ENCODE measurements at places on chromosomes 7 and 10.

GRCh38 chr7:150383710-150384397 is 4.7 kb downstream of the ZNF775 start:
- DNase-seq: no peak

DNA sequence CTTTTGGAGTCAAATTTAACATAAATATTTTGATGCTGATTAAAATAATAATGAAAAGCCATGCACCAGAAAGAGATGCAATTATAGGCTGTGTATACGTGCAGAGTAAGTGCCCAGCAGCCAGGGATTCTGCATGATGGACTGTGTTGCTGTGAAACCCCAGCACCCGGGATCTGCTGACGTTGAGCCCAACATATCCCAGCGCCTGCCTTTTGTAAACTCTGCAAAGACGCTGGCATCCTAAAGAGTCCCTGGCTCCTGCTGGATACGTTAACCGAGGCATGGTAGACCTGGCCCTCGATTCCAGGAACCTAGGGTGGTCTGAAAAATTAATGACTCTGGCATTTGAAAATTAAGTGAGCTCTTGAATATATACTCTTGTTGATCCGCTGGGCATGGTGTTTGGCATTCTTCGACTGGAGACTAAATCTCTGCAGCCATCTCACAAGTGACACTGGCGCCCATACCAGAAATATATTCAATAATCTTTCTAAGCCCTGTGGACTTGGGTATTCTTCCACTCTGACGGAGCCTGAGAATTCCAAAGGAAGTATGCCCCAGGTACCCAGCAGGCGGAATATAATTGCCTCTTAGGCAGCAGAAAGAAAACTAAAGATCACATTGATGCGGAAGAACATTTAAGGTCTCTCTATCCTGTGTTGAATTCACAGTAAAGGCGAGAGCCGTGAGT is 191.2 kb upstream of the SH2B2 start:
- DNase-seq: no peak

DNA sequence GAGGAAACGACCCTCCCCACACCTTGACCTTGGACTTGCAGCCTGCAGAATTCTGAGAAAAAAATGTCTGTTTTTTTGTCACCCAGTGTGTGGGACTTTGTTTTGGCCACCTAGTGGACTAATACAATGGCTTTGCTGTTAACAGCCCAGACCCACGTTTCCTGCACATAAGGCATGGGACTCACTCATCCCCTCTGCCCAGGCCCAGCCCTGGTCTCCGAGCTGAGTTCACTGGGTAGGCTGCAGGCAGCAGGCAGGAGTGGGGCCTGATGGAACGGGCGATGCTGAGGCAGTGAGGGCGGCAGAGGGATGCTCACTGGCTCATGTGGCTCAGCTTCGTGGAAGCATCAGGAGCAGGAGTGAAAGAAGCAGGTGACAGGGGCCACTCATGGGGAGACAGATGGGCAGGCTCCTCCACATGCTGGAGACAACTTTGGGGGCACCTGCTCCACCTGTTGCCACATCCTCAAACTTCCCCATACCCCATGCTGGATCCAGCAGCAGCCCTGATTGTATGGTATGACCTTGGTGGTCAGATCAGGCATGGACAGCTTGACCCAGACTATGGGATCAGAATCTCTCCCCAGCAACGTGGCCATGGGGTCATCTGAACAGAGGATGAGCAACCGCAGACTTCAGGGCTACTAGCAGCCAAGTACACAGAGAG is 65.8 kb upstream of the ANTXRL start:
- no peak for DNase-seq

DNA sequence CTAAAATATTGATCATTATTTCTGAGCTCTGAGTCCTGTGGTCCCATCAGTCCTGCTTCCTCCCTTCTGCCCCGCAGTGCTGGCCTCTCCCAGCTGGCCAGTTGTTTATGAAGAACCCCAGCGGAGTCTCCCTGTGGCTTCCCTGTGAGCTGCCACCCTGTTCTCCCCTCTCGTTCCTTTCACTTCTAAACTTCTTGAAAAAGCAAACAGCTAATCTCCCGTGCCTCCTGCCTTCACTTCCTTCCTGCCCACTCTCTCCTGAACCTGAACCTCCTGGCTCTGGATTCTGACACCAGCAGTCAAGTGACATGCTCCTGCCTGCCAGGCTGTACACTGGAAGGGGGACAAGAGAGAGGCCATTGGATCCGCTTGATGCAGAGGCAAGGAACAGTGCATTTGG is 63.7 kb upstream of the ZPBP start:
- no peak for DNase-seq

- no peak for DNase-seq
These were observed 66.1 kb downstream of the KCNMA1 start for GRCh38 chr10:77571490-77571889.

DNA sequence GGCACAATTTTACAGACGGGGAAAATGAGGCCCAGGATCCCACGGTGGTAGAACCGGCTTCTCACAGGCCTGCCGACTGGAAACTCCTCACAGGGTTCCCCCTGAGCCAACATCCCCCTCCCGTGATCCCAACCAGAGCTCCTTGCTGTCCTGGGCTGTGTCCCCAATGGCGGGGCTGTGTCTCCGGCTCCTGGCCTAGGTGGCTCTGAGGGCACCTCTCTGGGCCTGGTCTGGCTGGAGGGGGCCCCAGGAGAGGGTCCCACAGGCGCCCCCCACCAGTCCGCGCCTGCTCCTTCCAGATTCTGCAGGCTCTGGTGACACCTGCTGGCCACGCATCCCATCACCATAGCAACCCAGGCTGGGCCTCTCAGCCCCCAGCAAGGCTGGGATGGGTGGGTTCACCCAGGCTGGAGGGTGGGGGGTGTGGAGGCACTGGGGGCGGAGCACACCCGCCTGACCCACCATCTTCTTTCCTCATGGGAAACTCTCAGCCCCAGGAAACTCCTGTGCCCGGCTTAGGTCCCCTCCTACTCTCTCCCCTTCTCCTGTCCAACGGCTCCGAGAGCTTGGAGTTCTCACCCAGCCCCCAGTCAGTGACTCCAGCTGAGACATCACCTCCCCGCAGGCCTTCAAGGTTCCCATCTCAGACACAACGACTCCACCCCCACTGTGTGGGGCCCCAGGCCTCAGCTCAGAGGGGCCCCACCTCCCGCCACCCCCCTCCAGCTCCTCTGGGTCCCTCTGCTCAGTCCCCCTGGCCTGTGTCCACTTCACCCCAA is 27.1 kb upstream of the TNRC18 start:
- no peak for DNase-seq

DNA sequence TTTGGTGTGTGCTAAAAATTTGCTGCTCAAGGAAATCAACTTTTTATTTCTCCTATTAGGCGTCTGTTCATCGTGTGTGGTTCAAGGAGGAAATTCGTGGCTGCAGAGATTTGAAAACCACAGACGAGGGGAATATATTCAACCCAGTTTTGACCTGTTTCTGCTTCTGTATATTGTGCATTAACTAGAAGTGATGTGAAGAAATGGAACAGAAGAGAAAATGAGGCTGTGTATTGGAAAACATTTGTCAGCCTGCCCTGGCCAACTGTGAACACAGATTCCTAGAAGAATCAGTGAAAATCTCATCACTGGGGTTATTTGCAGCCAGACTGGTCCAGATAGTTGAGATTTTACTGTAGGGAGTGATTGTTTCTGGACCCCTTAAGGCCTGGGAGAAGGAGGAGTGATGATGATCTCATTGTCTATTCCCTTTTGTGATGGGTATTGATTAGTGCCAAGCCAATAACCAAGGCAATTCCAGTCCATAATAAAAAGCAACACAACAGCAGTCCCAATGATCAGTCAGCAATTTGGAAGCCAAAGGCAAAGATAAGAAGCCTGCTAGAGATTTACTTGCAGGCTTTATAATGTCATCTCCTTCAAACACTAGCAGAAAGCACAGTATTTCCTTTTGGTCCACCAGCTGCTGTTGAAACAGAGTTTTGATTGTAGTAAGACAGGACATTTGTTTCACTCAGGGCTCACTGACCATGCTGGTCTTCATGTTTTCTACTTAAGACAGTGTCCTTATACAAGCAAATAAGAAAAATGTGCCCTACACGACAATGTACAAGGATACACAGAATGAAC is 339.4 kb downstream of the PRPF18 start:
- DNase-seq: no peak

GRCh38 chr10:103564776-103565520 is 71.4 kb downstream of the NEURL1 start:
- DNase-seq: no peak

GRCh38 chr7:5590596-5591277 is 167.1 kb upstream of the TNRC18 start:
- no peak for DNase-seq

GRCh38 chr10:124886195-124886594 is 55.7 kb upstream of the ZRANB1 start:
- no peak for DNase-seq

DNA sequence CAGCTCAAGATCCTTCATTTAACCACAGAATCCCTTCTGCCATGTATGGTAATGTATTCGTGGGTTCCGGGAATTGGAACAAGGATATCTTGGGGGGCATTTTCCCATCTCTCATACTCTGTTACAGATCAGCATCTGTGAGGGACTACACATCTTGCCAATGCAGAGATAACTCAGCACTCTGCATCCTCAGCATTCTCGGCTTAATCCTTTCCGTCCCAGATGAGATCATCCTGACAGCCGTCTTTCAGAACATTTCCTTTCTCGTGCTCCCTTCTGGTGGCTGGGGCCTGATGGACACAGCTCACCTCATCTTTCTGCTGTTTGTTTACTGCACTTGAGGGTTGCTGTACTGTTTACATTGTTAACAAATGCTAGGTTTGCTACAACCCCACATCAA is 25.3 kb downstream of the FKBP6 start:
- DNase-seq: no peak
